ENCODE measurements at places on chromosomes 4 and X. TPM values are rescaled to one million over a fixed set of nuclear protein-coding genes. Genes with fewer than 3 reads are reported as not detected.

GLRB gene
- not detected for total RNA-seq

PABPC5 gene
- total RNA-seq, result not detected

STPG2 gene
- not detected for total RNA-seq

MID1 gene
- 0.28 TPM for total RNA-seq

ERVMER34-1 gene
- total RNA-seq, result 0.12 TPM

SULT1B1 gene
- total RNA-seq, result 0.80 TPM

GABRB1 gene
- not detected for total RNA-seq

MAGEB2 gene
- not detected for total RNA-seq

SCML2 gene
- 3.4 TPM for total RNA-seq

GDI1 gene
- 68.4 TPM for total RNA-seq

TECRL gene
- not detected for total RNA-seq

NAA11 gene
- not detected for total RNA-seq

- no peak for DNase-seq
Measured at GRCh38 chr4:26520728-26521450, 30.6 kb upstream of the CCKAR start.

DNA sequence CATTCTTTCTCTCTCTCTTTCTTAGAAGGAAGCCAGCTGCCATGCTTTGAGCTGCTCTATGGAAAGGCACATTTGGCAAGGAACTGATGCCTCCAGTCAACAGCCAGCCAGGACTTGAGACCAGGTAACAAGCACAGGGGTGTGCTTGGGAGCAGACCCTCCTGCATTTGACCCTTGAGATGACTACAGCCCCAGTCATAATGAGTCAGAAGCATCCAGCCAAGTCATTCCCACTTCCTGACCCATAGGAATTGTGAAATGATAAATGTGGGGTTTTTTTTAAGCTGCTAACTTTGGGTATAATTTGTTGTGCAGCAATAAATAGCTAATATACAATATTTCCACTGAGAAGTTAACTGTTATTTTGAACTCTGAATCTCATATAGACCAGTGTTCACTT, 446.9 kb downstream of the GRXCR1 start:
- DNase-seq, result no peak

DNA sequence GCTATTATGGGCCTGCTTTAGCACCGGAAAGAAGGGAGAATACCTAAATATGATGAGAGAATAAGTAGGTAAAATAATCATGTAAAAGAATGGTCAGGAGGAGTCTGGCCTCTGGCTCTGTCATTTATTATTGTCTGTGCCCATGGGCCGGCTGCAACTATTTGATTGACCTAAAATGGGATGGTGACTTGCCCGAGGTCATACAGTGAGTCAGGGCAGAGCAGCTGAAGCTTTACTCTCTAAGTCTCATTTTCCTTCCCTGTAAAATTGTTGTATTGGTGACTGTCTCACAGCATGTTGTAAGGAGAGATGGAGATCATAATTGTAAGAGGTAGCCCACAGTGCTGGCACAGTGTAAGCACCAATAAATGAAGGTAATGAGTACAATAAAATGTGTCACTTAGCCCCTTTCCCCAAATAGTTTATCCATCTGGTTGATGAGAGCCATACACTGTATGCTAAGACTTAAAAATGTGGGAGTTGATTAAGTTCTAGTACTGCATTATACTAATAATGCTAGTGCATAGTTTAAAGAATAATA, 39.6 kb downstream of the RUFY3 start:
- DNase-seq, result no peak

DNA sequence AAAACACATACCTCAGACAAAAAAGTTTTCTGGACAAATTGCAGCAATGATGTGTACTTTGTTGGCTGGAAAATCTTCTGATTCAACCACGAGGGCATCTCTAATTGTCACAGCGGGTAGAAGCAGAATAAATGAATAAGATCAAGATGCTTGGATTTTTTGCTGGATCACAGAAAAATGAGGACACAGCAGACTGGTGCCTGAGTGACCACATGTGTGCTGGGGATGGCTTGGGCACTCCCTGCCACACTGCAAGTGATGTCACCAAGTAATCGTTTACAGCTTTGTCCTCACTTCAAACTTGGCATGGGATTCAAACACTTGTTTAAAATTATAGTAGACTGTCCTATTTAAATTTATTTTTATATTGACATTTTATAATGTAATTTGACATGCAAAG, 557.0 kb downstream of the SPRY1 start:
- DNase-seq, result no peak

DNA sequence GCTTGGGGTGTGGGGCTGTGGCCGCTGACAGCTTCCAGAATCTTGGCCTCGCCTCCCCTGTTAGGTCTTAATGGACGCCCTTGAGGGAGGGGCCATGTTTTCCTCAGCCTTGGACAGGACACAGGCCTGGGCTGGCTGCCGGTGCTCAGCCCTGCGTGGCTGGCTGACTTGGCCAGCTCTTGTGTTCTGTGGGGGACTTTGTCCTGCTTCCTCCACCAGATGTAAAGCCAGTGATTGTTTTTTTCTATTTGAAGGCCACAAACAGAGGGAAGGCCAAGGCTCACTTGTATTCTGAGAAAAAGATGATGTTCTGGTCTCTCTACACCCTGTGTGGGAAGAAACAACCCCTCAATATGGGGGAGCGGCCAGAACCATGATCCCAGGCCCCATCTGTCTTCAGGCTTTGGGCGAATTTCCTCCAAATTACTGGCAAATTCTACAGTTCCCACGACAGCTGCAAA, 71.3 kb downstream of the HTRA3 start:
- DNase-seq, result no peak

GRCh38 chr4:1720163-1720983, 750 bp downstream of the TMEM129 start:
- peak; percentile 60 for DNase-seq

DNA sequence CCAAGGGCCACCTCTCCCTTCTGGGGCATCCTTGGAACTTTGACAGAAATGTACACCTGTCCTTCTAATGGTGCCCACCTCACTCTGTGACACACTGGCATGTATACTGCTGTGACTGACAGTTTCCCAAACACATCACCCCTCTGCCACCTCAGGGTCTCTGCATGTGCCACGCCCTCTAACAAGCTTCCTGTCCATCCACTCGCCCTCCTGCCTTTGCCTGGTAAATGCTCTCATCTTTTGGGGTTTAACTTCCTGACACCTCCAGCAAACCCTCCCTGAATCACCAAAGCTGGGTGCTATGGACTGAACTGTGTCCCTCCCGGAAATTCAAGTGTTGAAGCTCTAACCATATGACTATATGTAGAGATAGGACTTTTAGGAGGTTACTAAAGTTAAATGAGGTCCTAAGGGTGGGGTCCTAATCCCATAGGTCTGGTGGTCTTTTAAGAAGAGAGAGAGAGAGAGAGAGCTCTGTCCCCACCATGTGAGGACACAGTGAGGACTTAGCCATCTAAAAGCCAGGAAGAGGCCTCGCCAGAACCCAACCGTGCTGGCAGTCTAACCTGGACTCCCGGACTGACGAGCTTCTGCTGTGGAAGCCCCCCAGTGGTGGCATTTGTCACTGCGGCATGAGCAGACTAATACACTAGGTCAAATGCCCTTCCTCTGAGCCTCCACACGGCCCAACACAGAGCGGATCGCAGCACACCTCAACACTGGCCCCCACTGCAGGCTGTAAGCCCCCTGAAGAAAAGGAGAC, 95.6 kb downstream of the AFAP1 start:
- peak; percentile 66 for DNase-seq

- no peak for DNase-seq
Measured at GRCh38 chr4:73916172-73916925, 47.2 kb downstream of the CXCL1 start.

GRCh38 chrX:130539721-130540321, 138.0 kb downstream of the RBMX2 start:
- peak; percentile 15 for DNase-seq

DNA sequence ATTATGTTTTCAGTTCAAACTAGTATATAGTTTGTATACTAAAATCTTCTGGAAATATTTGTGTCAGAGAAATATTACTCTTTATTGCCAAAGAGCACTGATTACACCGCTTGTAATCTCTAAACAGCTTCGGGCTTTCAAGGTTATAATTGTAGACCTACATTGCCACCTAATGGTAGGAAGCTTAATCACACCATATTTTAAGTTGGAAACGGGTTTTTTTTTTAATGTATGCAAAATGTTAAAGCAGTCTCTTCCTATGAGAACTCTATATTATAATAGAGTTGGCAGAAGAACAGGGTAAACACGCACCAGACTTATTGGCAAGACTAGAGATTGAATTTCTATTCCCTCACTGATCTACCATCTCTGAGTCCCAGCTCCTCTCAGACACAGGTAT, 19.5 kb upstream of the NFXL1 start:
- no peak for DNase-seq

DNA sequence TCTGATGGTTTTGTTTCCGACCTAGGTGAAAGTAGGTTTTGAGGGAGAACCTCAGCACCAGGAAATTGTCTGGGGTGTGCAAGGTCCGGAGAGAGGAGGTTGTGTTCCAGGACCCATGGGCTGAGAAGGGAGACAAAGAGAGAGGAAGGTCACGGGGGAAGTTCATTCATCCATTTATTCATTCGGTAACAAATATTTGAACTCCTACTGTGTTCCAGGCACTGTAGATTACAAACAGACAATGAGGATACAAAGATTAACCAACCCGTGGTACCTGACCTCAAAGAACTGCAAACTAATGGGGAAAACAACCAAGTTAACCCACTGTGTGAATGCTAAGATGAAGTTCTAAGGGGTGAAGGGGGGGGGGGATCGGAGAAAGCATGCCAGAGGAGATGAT, 1.8 kb upstream of the GPC3 start:
- DNase-seq, result no peak

GRCh38 chr4:136858903-136859302, 673.4 kb downstream of the PCDH18 start:
- no peak for DNase-seq

- no peak for DNase-seq
Measured at GRCh38 chrX:135639066-135639780, 74.2 kb upstream of the CT45A1 start.

DNA sequence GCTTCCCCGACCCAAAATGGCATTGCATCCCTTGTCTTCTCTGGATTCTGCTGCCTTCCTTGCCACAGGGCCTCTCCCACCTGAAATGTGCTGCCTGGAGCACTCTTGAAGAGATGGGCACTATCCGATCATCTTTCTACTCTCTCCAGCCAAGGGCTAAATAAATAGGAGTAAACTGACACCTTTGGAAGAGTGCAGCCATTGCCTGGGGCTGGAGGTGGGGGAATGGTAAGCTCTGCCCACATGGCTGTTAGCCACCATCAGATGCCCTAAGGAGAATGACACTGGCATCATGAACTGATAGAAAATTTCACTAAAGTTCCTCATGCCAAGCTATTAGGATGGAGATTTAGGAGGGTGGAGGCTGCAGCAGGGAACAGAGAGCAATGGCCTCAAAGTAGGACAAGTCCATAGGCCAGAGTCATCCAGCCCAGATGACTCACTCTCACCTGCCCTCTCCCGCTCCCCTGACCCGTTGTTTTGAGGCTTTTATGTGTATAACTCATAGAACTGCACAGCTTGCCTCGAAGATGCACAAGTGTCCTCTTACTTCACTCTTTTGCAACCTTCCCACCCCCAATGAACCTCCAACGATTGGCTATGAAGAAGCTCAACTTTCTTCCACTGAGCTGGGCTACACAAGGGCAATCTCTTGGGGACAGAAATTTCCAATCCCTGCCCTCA, 822 bp upstream of the PFKFB1 start:
- DNase-seq, result no peak

GRCh38 chr4:22881411-22881810, 188.7 kb downstream of the GBA3 start:
- DNase-seq, result no peak

DNA sequence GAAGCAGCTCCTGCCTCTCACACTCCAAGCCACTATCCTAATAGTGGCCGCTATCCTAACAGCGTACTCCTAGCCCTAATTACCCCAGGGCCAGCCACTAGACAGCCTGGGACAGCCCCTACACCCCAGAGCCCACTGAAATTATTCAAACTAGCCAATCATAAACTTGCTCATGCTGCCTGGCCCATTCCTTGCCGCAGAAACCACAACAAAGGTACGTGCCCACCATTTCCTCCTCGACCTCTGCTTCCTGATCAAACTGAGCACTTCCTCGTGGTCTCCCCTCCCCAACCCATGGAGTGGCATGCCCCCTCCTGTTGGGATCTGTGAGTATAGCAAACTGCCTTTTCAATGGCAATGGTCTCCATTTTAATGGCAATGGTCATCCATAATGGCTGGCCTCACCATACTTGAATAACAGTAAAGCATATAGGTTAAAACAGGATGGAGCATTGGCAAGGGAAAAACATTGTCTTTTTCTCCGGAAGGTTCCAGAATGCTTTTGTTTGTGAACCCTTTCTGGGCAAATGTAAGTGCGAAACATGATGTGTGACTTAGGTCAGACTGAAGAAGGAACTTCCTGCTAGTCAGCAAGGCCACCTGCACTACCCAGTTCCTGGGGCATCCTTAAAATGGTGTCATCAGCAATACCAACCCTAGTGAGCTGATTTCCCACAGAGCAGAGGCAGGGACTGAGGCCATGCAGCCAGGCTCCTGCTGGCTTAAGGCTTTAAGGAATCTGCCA, 107.1 kb upstream of the ATP6AP2 start:
- DNase-seq, result peak; percentile 26

GRCh38 chrX:93419642-93420041, 253.7 kb downstream of the NAP1L3 start:
- no peak for DNase-seq

DNA sequence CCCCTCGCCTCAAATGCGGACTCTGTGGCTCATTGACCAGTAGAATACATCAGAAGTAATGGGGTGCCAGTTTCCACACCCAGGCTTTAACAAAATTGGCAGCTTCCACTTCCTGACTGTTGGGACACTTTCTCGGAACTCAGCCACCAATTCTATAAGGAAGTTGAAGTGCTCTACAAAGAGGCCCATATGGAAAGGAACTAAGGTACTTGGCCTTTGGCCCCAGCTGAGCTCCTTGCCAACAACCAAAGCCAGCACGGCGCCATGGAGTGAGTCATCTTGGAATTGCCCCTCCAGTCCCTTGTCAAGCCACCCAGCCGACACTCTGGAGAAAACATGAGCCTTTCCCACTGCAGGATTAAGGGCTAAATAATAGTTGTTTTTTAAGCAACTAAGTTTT, 262.2 kb upstream of the INTU start:
- no peak for DNase-seq

DNA sequence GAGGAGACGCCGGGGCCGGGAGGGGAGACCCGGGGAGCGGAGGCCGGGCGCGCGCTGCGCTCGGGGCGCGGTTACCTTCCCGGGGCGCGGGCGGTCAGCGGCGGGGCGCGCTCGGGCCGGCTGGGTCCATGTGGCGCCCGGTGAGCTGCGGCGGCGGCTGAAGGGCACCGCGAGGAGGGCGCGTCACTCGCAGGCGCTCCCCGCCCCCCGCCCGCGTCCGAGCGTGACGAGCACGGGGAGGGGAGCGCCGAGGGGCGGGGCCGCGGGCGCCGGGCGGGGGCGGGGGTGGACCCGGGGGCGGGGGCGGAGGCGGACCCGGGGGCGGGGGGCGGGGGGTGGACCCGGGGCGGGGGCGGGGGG, at the start of gene CPLX1:
Gene CPLX1, minus strand, starts transcription at position 159 of the 360 bp plus-strand sequence. CDS start 1,607 bp downstream, outside the sequence.
- DNase-seq, result peak; percentile 34

GRCh38 chr4:82623121-82623683, 61.4 kb upstream of the TMEM150C start:
- DNase-seq, result no peak

All from activated naive CD8-positive, alpha-beta T cell treated with anti-CD3 and anti-CD28 coated beads for 36 hours (primary cell).